ENCODE measurements at places on chromosomes 11 and 22.

GRCh38 chr11:134140961-134141490, 72.2 kb downstream of the JAM3 start:
- DNase-seq = no peak

- no peak for DNase-seq
Measured at GRCh38 chr11:86072211-86072610, 3.3 kb upstream of the PICALM start.

- DNase-seq = no peak
Measured at GRCh38 chr11:58880625-58881024, 36.1 kb upstream of the GLYATL2 start.

DNA sequence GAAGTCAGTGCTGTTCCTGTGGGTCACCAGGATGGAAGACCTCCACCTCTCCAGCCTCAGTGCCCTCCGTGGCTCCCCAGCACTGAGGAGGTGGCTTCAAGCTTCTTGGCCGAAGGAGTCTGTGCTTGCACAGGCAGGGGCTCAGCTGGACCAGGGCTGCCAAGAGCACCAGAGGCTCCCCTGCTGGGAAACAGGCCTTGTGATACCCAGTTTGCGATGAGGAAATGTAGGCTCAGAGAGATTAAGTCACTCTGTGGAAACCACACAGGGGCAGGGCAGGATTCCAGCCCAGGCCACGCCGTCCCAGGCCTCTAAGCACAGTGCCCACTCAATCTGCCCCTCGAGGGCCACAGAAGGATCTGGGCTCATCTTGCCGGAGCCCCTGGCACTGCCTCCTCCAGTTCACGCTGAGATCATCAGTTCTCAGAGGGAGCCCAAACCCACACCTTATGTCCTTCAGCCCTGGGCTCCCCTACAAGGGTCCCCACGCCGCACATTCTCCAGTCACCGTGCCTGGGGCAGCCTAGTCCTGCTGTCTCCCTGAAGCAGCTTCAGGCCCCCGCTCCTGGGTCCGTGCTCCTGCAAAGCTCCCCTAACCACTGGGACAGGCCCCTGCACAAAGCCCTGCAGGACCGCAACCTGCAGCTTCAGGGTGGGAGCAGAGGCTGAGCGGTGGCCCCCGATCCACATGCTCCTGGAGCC, 21.6 kb downstream of the ANO1 start:
- DNase-seq = no peak

DNA sequence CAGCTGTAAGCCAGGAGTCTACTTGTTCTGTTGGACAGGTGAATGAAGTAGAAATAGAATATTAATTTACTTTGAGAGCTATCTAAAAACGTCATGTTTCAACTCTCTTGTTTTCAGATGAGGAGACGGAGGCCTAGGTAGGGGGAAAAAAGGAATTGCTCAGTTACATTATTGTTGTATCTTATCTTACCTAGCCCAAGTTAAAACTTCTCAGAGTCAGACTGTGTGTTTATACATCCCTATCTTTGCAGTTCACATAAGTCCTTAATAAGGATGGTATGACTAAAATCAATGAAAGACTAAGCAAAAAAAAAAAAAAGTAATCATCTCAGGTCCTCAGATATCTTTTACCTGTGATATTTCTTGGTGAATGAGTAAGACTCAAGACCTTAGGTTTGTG, 62.8 kb downstream of the TEAD1 start:
- no peak for DNase-seq

- no peak for DNase-seq
Measured at GRCh38 chr11:68142441-68143309, 21.5 kb upstream of the CHKA start.

DNA sequence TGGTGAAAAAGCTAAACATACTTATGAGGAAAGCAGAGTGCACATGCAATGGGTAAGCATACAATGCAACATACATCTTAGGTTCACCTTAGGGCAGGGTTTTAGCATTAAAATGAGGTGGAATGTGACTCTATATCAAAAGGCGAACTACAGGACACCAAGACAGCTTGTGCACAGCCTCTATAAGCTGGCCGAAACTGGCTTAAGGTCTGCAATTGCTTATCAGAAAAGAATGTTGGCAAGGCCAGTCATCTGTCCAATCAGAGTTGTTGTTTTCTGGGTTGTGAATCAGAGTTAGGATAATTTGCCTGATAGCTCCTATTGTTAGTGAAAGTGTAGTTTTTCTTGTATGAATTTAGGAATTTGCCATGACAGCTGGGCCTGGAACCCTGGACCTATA, 76.5 kb downstream of the LRRC4C start:
- no peak for DNase-seq

DNA sequence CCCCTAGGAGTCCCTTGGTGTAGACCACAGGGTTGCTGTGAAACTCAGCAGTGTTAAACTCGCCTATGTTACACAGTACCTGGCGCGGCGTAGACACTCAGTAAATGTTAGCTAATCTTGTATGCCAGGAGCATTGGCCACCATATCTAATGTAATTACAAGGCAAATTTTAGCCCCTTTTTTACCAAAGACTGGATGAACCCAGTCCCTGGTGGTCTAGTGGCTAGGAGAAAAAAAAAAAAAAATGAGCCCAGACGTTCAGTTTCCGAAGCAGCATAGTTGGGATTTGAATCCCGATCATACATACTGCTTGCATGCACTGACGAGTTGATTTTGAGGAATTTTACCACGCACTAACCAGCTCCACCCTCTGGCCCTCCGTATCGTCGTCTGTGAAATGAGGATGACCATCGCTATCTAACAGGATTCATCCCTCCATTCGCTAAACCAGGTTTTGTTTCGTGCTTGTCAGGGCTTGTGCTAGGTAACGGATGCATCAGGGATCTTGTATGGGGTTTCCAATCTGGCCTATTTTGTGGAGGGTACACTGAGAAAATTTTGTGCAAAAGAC, 688 bp downstream of the PTS start:
- no peak for DNase-seq
